Naive thymus-derived CD8-positive, alpha-beta T cell (primary cell): ENCODE measurements at places on chromosomes 16 and 17.

DNA sequence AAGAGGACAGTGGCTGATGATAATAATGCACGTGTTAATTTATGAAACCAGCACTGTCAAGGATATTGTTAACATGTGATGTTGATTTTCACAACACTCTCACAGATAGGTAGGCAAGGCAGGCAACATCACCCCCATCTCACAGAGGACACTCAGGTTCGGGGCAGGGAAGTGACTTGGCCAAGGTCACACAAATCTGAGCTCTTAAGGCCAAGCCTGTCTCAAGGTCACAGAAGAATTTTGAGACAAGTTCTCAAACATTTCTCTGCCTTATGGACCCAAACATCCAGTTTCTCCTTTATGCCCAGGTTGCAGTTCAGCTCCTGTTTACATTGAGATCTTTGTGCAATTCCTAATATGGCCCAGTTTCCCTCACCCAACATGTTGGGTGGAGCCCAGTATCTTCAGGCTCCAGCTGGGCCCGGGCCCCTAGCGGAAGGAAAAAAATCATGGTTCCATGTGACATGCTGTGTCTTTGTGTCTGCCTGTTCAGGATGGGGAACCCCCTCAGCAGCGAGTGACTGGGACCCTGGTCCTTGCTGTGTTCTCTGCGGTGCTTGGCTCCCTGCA is 1.3 kb downstream of the SLC2A4 start:
- no peak for DNase-seq

- no peak for DNase-seq
These were observed 21.6 kb upstream of the KPNB1 start for GRCh38 chr17:47628014-47628566.

GRCh38 chr16:74743668-74744299 is 30.8 kb downstream of the FA2H start:
- DNase-seq = no peak

DNA sequence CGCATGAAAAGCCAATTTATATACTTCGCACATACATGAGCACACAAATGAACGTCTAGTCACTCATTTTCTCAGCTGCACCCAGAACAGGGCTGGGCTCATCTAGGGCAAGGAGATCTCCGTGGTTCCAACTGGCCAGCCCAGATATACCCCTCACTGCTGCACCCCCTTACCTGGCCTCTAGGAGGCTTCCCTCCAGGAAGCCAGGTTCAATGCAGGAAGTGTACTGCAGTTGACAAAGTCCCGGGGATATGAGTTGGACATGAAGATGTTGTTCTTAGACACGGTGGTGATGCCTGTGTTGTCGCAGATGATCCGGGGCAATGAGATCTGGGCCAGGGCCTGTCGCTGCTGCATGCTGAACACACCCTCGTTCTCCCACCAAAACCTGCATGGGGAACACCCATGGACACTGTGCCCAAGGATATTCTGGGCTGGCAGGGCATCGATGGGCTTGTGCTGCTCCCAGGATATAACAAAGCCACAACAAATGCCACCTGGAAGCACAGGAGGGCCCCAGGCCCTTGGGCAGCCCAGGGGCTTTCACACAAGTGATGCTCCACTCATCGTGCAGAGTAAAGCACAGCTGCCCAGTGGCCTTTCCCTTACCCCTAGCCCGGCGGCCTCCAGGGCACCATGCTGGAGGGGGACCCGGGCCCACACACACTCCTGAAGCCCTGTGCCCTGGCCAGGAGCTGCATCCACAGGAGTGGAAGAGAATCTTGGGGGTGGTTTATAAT is 10.1 kb downstream of the MPO start:
- DNase-seq = no peak

DNA sequence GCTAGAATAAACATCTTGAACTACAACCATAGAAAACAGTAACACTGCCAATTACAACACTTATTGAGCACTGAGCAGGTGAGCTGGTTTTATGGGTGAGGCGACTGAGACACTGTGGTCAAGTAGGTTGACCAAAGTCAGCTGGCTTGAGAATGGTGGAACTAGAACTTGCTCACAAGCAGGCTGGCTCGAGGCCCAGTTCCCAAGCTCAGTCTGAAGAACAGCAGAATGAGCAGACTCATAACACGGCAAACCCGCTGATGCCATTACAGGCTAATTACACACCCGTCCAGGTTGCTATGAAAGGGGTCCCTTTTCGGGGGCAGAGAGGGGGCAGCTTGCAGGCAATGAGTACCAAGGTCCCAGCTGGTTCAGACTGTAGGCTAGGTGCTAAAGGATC is 6.5 kb downstream of the ZZEF1 start:
- no peak for DNase-seq

GRCh38 chr17:1491443-1492248 is 840 bp downstream of the MYO1C start:
- no peak for DNase-seq

- peak; percentile 77 for DNase-seq
These were observed 28.0 kb upstream of the LRRC37A start for GRCh38 chr17:46266656-46267544.

DNA sequence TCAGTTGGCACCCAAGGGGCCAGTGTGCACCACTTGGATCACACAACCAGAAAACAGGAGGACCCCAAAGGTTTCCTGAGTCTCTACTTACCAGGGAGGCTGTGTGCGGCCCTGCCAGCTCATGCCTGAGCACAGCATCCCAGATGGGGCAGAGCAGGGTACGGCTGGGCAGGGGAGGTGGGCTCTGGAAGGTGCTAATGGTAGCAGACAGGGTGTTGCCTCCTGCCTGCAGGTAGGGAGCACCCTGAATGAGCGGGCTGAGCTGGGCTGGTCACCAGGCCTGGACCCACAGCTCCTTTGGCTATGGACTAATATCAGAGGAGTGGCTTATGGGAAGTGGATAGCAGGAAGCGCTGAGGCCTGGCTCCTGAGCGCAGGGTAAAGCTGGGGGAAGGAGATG is 14.6 kb downstream of the RECQL5 start:
- DNase-seq = no peak

- DNase-seq = no peak
These were observed 36.4 kb upstream of the CDH15 start for GRCh38 chr16:89135166-89135565.

- no peak for DNase-seq
These were observed 29.0 kb downstream of the RTN4RL1 start for GRCh38 chr17:1995907-1996799.

DNA sequence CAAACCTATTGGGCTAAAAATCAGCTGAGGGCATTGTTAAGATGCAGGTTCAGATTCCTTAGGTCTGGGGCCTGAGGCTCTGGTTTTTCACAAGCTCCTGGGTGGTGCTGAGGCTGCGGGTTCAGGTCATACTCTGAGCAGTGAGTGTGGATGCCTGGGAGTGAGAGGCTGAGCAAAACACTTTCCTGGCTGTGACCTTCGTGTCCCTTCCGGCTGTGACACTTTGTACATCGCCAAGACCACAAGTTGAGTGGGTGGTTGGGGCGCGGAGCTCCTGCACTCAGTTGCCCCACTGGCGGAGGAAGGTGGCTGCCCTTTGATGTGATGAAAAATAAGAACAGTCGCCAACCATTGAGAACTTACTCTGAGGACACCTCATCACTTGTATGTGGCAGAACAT is 24.8 kb downstream of the CCR7 start:
- DNase-seq = peak; percentile 62

GRCh38 chr16:55571-56136 is 2.0 kb downstream of the SNRNP25 start:
- DNase-seq = no peak

DNA sequence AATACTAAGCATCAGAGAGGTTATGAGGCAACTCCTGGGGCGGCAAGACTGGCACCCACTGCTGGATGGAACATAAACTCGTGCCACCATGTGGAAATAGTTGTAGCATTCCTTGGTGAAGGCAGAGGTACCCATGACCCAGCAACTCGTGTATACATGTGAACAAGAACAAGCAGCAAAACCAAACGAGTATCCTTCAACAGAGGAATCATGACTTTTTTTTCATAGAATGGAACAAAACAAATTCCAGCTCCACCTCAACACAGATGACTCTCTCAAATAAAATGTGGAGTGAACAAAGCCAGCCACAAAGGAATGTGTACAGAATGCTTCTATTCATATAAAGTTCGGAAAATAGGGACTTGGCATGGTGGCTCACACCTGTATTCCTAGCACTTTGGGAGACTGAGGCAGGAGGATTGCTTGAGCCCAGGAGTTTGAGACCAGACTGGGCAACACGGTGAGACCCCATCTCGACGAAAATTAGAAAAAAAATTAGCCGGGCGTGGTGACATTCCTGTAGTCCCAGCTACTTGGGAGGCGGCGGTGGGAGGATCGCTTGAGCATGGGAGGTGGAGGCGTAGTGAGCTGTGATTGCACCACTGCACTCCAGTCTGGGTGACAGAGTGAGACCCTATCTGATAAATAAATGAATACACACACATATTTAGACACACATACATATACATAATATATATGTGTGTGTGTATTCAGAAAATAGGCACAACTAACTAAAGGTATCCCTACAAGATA is 35.3 kb downstream of the B9D1 start:
- DNase-seq = no peak

DNA sequence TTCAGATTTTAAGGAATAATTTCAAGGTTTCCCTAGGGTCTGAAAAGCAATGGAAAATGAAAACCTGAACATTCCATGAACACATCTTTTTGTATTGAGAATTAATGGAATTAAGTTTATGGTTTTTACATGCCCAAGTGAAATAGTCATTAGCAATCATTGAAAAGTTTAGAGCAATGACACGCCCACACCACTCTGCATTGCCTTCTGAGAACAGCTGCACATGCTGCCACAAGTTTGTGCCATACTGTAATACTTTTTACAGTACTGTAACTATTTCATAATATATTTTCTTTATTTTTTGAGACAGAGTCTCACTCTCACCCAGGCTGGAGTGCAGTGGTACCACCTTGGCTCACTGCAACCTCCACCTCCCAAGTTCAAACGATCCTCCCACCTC is 345.2 kb upstream of the PMFBP1 start:
- DNase-seq = no peak

DNA sequence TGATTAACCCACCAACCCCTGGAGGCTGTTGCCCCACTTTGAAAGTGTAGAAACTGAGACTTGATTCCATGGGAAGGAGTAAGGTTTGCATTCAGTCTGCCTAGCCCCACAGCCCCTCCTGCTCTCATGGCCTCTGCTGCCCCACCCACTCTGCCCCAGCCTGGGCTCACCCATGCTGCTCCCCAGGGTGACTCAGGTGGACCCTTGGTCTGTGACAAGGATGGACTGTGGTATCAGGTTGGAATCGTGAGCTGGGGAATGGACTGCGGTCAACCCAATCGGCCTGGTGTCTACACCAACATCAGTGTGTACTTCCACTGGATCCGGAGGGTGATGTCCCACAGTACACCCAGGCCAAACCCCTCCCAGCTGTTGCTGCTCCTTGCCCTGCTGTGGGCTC is 6.5 kb downstream of the PRSS41 start:
- DNase-seq = no peak

- no peak for DNase-seq
These were observed 12.4 kb downstream of the RNF40 start for GRCh38 chr16:30774367-30775130.

- DNase-seq = no peak
These were observed 1.3 kb upstream of the SENP3 start for GRCh38 chr17:7560172-7561027.

- no peak for DNase-seq
These were observed 72.7 kb downstream of the ABCC1 start for GRCh38 chr16:16021988-16022682.

GRCh38 chr16:17331071-17331607 is 139.6 kb downstream of the XYLT1 start:
- no peak for DNase-seq

DNA sequence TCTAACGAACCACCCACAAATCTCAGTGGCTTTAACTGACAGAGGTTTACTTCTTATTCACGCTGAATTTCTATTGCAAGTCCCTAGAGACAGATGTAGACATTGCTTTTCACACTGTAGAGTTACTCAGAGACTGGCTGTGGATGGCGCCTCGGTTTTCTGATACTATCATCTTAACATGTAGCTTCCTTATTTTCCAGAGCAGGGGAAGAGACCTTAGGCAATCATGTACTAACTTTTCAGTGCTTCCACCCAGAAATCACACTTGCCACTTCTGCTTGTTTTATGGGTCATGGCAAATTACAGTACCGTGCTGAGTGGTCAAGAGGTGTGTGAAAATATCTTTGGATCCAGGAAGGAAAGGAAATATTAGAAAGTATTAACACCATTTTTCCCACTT is 65.4 kb downstream of the MAF start:
- DNase-seq = no peak

GRCh38 chr17:27550974-27551505 is 79.9 kb upstream of the LGALS9 start:
- DNase-seq = no peak

GRCh38 chr17:54738496-54738895 is 162.2 kb upstream of the TOM1L1 start:
- no peak for DNase-seq

GRCh38 chr16:23570992-23571632 is 13.6 kb downstream of the UBFD1 start:
- no peak for DNase-seq

DNA sequence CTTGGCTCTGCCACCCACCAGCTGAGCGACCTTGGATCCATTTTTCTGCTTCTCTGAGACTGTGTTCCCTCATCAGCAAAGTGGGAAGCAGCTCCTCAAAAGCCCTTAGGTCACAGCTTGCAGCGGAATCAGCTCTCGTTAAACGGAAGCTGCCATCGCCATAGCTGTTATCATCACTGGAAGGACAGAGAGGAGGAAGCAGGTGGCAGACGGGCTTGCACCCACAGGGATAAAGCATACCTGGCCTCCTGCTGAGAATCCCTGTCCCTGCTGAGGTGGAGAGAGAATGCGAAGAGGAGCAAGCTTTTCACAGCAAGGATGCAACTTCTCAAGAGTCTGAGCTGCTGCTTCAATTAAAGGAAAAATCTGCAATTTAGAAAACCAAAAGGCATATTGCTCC is 106.6 kb downstream of the CLEC16A start:
- DNase-seq = no peak

- DNase-seq = no peak
These were observed 140.2 kb upstream of the ADAMTS18 start for GRCh38 chr16:77574867-77575624.

DNA sequence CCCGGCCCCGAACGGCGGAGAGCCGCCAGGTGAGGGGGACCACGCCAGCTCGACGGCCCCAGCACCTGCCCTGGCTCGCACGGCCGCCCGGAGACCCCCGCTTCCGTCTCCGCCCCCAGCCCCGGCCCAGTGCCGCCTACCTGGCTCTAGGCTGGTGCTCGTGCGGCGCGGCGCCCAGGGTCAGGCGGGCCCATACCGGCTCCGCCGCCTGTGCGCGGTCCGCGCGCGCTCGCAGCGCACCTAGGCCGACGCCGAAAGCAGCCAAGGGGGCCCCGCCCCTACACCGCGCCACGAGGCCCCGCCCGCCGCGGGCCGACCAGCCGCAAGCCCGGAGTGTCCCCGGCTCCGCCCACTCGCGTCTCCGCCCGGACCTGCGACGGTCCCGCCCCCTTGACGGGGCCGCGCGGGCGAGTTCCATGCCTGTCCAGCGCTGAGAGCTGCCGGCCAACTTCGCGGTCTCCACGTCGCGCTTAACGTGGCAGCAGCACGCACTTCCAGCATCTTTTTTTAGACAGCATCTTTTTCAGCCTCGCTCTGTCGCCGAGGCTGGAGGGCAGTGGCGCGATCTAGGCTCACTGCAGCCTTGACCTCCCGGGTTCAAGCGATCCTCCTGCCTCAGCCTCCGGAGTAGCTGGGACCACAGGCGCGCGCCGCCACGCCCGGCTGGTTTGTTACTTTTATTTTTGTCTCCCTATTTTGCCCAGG is at the start of gene SLC25A39:
Gene SLC25A39, minus strand, starts transcription at position 253 of the 705 bp plus-strand sequence. CDS start 1,261 bp downstream, outside the sequence.
- peak; percentile 96 for DNase-seq
